ENCODE measurements at places on chromosomes 4 and X. TPM values are rescaled to one million over a fixed set of nuclear protein-coding genes. Genes with fewer than 3 reads are reported as not detected.

Gene TEC
- total RNA-seq, result 0.35 TPM

DNA sequence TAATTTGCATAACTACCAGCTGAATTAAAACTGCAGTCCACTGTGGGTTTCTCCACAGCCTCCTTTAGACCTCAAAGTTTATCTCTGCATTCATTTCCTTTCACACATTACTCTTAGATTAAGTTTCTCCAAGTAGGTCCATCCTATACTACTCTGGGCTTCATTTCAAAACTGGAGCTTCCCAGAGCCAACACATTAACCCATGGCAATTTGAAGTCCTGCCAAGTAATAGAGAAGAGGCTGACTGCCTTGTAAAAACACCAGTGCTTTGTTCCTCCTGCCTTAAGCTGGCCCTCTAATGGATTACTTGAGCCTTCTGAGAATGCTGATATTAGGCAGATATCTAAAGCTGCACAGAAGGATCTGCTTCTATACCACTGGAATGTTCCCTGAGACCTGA is 997.2 kb upstream of the SLIT2 start:
- H3K27ac ChIP-seq, result no peak overlapping the region
- H3K4me1 ChIP-seq, result peaks cover 3% of the 10 kb centered on the region
- no peak for DNase-seq
- no peaks in the 10 kb centered on the region for H3K27me3 ChIP-seq

GRCh38 chr4:162770761-162771490 is 395.8 kb downstream of the NAF1 start:
- peaks cover 24% of the 10 kb centered on the region for H3K27me3 ChIP-seq
- H3K4me1 ChIP-seq, result no peaks in the 10 kb centered on the region
- DNase-seq, result no peak
- no peaks in the 10 kb centered on the region for H3K36me3 ChIP-seq

DNA sequence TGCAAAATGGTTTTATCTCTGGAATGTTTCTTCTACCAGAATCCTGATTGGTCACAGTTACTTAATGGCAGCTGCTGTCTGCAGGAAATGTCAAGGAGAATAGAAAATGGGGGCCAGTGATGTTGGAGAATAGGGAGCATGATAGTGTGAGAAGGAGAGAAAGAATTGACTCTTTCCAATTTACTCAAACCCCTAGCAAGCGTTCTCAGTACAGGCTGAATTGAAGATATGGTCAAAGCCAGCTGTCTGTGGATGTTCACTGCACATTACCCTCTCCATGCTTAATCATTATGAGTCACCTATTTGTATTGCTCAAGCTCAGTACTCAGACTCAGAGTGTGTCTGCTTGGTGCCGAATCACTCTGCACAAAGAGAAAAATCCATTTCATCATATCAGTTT is 57.8 kb upstream of the FAM47B start:
- H3K4me3 ChIP-seq, result peak overlapping the region; percentile 1
- no peaks in the 10 kb centered on the region for H3K27me3 ChIP-seq
- H3K27ac ChIP-seq, result peak overlapping the region; percentile 81

Data from chondrocyte (in vitro differentiated cells).